NT2/D1 (cell line): ENCODE measurements at places on chromosomes 13 and 19.

GRCh38 chr13:26456650-26457049 lies 100.8 kb upstream of the WASF3 start:
- no peak for DNase-seq

- DNase-seq, result no peak
These were observed 469 bp upstream of the RNF6 start for GRCh38 chr13:26222520-26223046.

DNA sequence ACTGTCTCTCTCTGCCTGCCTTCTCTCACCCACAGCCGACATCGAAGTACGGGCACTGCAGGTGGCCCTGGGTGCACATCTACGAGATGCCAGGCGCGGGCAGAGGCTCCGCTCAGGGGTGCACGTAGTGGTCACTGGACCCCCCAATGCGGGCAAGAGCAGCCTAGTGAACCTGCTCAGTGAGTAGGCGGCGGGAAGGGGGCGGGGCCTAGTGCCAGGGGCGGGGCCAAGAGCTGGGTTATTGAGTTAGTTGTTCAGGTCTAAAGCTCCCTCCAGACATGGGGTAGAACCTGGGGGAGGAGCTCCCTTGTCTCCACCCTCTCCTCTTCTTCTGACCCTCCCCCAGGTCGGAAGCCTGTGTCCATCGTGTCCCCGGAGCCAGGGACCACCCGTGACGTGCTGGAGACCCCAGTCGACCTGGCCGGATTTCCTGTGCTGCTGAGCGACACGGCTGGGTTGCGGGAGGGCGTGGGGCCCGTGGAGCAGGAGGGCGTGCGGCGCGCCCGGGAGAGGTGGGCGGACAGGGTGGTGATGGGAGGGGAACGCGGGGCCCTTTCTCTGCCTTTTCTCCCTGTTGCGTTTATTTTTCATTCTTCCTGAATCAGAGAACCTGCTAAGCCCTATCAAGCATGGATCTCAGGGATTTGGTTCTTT lies 1.9 kb downstream of the GTPBP3 start:
- no peak for DNase-seq

DNA sequence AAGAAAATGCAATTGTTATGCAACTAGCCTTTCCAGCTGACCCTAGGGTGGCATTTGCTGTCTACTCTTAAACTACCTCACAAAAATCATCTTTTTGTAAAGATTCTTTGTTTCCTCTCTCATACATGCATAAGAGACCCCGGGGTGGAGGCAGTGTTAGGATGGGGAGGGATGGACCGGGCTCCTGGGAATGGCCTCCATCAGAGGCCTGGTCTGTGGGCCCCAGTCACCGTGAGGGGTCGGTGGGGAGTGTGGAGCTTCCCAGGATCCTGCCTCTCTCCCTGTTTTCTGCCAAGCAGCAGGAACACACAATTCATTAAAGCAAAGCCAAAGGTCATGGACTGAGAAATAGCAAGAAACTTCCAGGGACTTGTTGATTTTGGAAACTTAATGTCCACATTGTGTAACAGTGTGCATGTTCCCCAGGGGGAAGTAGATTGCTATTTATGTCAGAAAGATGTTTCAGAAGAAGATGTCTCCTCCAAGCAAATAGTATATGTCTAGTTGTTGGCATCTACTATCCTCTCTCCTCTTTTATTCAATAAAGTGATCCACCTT lies 241.4 kb downstream of the ENOX1 start:
- no peak for DNase-seq

- no peak for DNase-seq
These were observed 5.0 kb upstream of the GZMM start for GRCh38 chr19:538641-539428.

- no peak for DNase-seq
These were observed 62.1 kb downstream of the PEPD start for GRCh38 chr19:33459222-33460090.

GRCh38 chr13:80217614-80218456 lies 123.1 kb downstream of the SPRY2 start:
- peak; percentile 32 for DNase-seq

DNA sequence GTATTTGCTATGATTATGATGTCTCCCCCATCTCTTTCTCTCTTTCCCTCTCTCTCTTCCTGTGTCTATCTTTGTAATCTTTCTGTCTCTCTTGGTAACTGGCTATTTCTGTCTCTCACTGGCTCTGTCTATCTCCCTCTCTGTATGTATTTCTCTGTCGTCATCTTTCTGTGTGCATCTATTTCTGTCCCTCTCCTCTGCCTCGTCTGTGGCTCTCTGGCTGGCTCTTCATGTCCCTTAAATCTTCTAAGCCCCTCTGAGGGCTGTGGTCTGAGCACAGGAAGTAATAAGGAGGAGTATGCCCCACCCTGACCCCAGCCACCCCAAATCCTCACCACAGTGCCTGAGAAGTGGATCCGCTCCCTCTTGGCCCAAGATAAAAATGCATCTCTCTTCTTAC lies 104.4 kb downstream of the DNAJC15 start:
- no peak for DNase-seq

GRCh38 chr19:42293540-42293939 lies 8.4 kb upstream of the PRR19 start:
- no peak for DNase-seq

DNA sequence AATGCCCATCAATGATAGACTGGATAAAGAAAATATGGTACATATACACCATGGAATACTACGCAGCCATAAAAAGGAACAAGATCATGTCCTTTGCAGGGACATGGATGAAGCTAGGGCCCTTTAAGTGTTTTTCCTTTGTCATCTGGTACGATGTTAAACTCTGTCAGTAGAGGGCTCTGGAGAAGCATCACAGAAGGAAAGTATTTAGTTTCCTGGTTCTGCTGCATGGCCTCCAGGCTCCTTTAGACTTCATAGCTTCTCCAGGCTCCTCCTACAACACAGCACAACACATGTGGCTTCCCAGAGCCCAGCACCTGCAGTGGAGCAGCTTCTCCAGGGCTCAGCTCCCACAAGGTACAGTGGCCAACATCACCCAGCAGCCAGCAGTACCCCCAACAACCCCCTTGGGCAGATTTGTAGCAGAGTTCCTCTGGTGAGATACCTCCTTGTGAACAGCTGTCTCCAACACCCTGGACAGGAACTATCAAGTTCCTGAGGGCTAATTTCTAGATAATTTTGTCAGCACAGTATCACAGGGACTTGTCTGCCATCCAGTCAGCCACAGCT lies 63.4 kb downstream of the KCTD12 start:
- no peak for DNase-seq

DNA sequence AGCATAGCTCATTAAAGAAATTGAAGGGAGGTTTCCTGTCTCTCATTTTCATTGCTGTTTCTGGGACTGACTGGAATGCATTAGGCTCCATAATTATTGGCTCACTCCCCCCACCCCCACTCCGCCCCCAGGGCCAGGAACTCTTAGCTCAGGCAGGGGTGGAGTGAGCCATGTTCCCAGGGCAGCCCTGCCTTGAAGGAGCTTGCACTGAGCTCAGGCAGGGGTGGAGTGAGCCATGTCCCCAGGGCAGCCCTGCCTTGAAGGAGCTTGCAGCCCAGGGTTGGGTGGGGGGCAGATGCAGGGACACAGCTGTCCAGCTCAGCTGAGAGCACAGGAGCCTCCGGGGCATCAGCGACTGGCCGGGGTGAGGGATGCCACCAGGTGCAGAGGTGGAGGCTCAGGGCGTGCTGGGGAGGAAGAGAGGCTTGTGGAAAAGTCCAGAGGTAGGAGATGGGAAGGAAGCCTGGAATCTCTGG lies 39.1 kb upstream of the TFDP1 start:
- DNase-seq, result peak; percentile 33

GRCh38 chr19:29329460-29330134 lies 116.6 kb upstream of the UQCRFS1 start:
- DNase-seq, result peak; percentile 35

- DNase-seq, result no peak
These were observed 228.6 kb downstream of the DNAJC15 start for GRCh38 chr13:43251961-43252360.
